ENCODE measurements at places on chromosomes 1 and 21. TPM values are rescaled to one million over a fixed set of nuclear protein-coding genes. Genes with fewer than 3 reads are reported as not detected.
A peak's percentile ranks its signal among the peaks of the same experiment; 100 is the strongest.

DNA sequence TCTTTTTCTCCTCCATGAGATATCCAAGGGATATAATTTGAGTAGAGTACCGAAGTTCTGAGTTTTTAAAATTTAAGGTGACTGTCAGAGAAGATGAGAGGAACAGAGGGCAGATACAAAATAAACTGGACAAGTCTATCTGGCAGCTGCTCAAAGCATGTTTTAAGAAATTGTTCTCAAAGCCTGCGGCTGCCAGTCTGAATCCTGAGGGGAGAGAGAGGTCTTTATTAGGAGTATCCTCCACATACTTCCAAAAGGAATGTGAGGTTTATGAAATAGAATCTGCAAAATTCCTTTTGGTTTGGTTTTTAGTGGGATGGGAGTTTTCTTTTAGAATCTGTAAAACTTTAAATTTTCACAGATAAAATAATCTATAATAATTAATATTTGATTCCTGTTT, 41.3 kb downstream of the TTC13 start:
- no peaks in the 10 kb centered on the region for H3K27me3 ChIP-seq

DNA sequence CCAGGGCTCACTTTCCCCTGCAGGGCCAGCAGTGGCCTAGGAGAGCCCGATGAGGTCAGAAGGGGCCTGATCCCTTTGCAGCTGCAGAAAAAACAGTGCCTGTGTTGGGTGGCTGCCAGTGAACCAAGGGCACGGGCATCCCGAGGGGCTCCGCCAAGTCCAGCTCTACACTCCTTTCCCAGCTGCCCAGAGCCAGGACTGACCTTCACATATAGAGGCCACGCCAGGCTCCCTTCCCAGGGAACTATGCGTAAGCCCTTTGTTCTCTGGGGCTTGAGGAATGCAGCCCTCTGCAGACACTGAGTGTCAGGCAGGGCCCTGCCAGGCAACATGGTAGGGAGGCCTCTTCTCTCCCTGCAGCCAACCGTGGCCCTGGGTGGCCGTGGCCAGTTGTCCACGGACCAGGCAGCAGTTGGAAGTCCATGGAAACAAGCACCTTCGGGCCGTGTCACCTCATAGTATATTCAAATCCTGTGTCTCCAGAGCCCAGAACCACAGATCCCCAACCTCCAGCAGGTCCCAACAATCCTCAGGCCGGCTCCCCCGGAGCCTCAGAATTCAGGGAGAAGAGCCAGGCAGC, 194.0 kb downstream of the NPHP4 start:
- H3K4me3 ChIP-seq: no peak overlapping the region
- no peaks in the 10 kb centered on the region for H3K36me3 ChIP-seq
- no peaks in the 10 kb centered on the region for H3K4me1 ChIP-seq
- no peak for DNase-seq

- no peak overlapping the region for H3K4me3 ChIP-seq
- no peak overlapping the region for H3K27ac ChIP-seq
- no peaks in the 10 kb centered on the region for H3K36me3 ChIP-seq
- peaks cover 22% of the 10 kb centered on the region for H3K4me1 ChIP-seq
- DNase-seq: no peak
- H3K27me3 ChIP-seq: no peaks in the 10 kb centered on the region
Measured at GRCh38 chr1:91583326-91583755, 82.7 kb downstream of the CDC7 start.

GRCh38 chr1:199083680-199084079, 444.8 kb downstream of the PTPRC start:
- no peaks in the 10 kb centered on the region for H3K36me3 ChIP-seq
- H3K4me1 ChIP-seq: no peaks in the 10 kb centered on the region
- no peak overlapping the region for H3K27ac ChIP-seq
- no peaks in the 10 kb centered on the region for H3K27me3 ChIP-seq
- no peak for DNase-seq
- H3K4me3 ChIP-seq: no peak overlapping the region

DNA sequence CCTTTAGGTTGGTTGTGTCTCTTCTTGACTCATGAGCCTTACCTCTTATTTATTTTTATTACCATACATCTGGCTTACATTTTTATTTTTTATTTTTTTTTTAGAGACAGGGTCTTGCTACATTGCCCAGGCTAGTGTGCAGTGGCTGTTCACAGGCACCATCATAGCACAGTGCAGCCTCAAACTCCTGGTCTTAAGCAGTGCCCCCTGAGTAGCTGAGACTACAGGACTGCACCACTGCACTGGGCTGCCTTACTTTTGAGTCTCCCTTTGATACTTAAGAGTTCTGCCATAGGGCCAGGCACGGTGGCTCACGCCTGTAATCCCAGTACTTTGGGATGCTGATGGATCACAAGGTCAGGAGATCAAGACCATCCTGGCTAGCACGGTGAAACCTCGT, 76.4 kb upstream of the MACF1 start:
- H3K27me3 ChIP-seq: no peaks in the 10 kb centered on the region
- peak overlapping the region; percentile 91 for H3K27ac ChIP-seq
- H3K36me3 ChIP-seq: no peaks in the 10 kb centered on the region
- no peak overlapping the region for H3K4me3 ChIP-seq
- peaks cover 76% of the 10 kb centered on the region for H3K4me1 ChIP-seq

GRCh38 chr1:1144122-1144842, 28.4 kb upstream of the C1orf159 start:
- H3K4me1 ChIP-seq: no peaks in the 10 kb centered on the region
- no peak overlapping the region for H3K4me3 ChIP-seq
- no peaks in the 10 kb centered on the region for H3K27me3 ChIP-seq
- H3K27ac ChIP-seq: no peak overlapping the region
- no peak for DNase-seq

Gene RASAL2
- total RNA-seq: 24.0 TPM

Gene AGO4
- 14.0 TPM for total RNA-seq

Gene TSPAN1
- total RNA-seq: 73.9 TPM

DNA sequence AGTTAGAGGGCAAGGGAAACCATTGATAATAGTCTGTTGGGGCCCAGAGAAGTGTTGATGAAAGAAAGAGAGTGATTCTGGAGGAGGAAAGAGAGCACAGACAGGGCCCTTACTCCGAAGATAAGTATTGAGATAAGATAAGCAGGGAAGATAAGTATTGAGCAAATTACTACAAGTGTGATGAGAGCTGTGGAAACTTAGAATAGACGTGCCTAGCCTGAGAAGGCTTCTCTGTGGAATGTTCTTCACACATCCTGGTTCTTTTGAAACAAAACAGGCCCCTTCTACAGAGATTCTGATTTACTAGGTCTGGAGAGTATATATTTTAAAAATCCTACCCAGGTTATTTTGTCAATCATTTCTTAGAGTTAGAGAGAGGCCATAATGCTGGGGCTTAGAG, 26.4 kb downstream of the FNBP1L start:
- H3K27ac ChIP-seq: no peak overlapping the region
- H3K27me3 ChIP-seq: no peaks in the 10 kb centered on the region
- no peak overlapping the region for H3K4me3 ChIP-seq
- H3K36me3 ChIP-seq: no peaks in the 10 kb centered on the region

Gene OR2L13
- 0.38 TPM for total RNA-seq

Gene F5
- total RNA-seq: 0.79 TPM

DNA sequence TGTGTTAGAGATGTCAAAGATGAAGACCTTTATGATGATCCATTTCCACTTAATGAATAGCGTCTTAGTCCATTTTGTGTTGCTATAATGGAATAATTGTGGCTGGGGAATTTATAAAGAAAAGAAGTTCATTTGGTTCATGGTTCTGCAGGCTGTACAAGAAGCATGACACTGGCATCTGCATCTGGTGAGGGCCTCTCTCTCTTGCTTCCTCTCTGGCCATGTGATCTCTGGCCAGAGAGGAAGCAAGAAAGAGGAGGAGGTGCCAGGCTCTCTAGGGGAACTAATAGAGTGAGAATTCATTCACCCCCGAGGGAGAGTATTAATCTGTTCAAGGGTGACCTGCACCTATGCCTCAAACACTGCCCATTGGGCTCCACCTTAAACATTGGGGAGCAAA, 242.8 kb downstream of the DISC1 start:
- peaks cover 17% of the 10 kb centered on the region for H3K4me1 ChIP-seq
- H3K36me3 ChIP-seq: no peaks in the 10 kb centered on the region
- DNase-seq: no peak

DNA sequence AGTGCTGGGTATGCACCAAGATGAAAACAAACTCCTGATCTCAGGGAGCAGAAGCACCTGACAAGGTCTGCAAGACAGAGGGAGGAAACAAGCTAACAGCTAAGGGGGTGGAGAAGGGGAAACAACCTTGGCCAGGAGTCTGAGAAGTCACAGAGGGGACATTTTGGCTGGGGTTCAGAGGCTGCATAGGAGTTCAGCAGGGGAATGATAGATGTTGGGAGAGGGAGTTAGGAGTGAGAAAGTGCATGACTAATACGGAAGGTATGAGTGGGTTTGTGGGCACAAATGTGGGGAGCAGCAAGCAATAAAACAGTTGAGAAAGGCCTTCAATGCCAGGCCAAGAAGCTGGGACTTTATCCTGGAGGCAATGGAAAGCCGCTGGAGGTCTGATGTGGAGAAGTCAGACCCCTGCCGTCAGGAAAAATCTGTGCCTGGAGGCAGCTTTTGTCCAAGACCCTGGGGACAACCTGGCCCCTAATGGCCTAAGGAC, 16.4 kb downstream of the EPHA2 start:
- H3K27ac ChIP-seq: peak overlapping the region; percentile 67
- DNase-seq: no peak
- H3K36me3 ChIP-seq: peaks cover 29% of the 10 kb centered on the region
- no peaks in the 10 kb centered on the region for H3K27me3 ChIP-seq
- H3K4me1 ChIP-seq: peaks cover 53% of the 10 kb centered on the region
- H3K4me3 ChIP-seq: no peak overlapping the region

GRCh38 chr1:3690282-3691065, 38.2 kb downstream of the TP73 start:
- no peak overlapping the region for H3K27ac ChIP-seq
- peaks cover under 1% of the 10 kb centered on the region for H3K4me1 ChIP-seq
- no peaks in the 10 kb centered on the region for H3K27me3 ChIP-seq
- DNase-seq: no peak
- no peak overlapping the region for H3K4me3 ChIP-seq

Gene ATP6V1G3
- not detected for total RNA-seq

GRCh38 chr21:28148400-28149064, 844.1 kb downstream of the LTN1 start:
- H3K4me3 ChIP-seq: no peak overlapping the region
- H3K27ac ChIP-seq: no peak overlapping the region
- DNase-seq: peak; percentile 58

GRCh38 chr1:157170677-157171515, 32.7 kb upstream of the ETV3 start:
- no peak overlapping the region for H3K4me3 ChIP-seq
- no peak overlapping the region for H3K27ac ChIP-seq
- H3K36me3 ChIP-seq: no peaks in the 10 kb centered on the region
- DNase-seq: peak; percentile 23
- no peaks in the 10 kb centered on the region for H3K4me1 ChIP-seq
- H3K27me3 ChIP-seq: no peaks in the 10 kb centered on the region

DNA sequence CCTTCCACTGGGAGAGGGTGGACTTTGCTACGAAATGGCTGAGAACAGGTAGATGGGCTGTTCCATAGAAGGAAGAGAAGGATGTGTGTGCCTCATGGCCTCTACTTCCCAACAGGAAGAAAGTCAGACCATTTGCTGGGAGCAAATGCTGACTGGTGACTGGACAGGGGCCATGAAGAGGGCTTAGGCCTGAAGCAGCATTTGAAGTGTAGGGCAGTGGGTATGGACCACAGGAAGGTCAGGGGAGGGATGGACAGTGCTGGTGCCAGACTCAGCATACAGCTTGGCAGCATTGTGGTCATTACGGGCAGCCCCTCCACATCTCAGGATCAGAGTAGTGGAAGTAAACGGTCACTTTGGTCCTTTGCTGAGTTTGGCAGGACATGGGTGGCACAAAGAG, 275.7 kb downstream of the MATN1 start:
- H3K27ac ChIP-seq: no peak overlapping the region
- no peaks in the 10 kb centered on the region for H3K27me3 ChIP-seq
- no peak overlapping the region for H3K4me3 ChIP-seq
- DNase-seq: no peak
- H3K4me1 ChIP-seq: no peaks in the 10 kb centered on the region

DNA sequence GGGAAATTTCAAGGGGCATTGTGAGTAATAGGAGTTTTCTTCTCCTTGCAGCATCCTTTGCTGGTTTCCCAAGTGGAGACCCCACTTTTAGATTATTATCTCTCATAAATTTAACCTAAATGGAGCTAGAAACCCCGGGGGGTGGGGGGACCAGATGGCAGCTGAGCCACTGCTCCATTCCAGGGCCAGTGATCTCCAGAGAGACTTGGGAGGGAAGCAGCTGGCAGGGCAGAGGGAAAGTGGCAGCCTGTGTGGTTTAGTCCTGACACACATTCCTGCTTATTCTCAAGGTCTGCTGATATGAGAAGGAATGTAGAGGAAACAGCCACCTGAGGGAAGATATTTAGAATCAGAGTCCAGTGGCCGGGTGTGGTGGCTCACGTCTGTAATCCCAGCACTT, 16.3 kb downstream of the PCP4L1 start:
- no peaks in the 10 kb centered on the region for H3K27me3 ChIP-seq
- no peaks in the 10 kb centered on the region for H3K36me3 ChIP-seq
- H3K4me1 ChIP-seq: no peaks in the 10 kb centered on the region
- H3K27ac ChIP-seq: no peak overlapping the region
- no peak for DNase-seq

DNA sequence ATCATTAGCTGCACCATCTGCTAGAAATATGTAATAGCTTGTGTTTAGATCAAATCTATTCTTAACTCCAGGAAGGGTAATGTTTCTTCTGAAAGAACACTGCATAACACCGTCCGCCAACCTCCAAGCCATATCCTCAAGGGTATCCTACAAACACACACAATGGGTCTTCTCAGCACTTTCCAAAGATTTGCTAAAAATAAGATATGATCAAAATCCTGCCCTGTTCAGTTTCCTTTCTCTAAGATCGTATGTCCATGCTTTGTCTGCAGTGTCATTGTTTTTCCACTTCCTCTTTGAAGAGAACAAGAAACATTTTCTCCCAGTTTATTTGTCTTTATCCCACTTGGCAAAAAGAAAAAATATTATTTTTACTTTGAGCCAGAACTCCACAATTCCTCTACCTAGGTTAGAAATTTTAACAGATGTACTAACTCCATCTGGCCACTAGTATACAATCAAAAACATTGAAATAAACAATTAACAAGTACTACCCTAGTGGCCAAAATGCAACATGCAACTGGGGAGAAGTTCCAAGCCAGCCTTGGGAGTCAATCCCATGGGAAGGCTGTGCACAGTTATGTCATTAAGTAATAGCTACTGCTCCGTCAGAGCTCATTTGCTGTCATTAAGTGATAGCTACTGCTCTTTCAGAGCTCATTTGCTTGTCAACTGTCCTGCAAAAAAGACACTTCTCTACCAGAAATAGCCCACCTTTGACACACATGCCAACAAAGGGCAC, 37.8 kb downstream of the FRRS1 start:
- H3K27me3 ChIP-seq: no peaks in the 10 kb centered on the region
- peaks cover 3% of the 10 kb centered on the region for H3K36me3 ChIP-seq
- H3K4me1 ChIP-seq: no peaks in the 10 kb centered on the region
- no peak for DNase-seq
- no peak overlapping the region for H3K27ac ChIP-seq
